ENCODE measurements at places on chromosomes 16 and 17.

- no peak for DNase-seq
These were observed 149.3 kb downstream of the IRF8 start for GRCh38 chr16:86048221-86048620.

DNA sequence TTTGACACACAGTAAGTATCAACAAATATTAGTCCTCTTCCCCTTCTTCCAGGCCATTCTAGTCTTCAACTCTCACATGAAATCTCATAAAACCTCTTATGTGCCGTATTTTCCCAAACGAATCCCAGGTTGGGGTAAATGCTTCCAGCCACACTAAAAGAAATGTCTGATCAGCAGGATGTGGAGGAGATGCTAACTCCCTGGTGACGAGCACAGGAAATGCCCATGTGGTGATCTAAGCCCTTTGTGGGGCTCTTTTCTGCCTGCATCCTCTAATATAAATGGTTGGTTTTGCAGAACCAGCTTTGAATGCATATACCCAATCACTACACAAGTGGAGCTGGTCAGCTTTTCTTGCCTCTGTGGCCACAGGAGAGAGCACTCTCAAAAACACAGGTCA is 498.2 kb upstream of the ERCC4 start:
- DNase-seq: peak; percentile 23

DNA sequence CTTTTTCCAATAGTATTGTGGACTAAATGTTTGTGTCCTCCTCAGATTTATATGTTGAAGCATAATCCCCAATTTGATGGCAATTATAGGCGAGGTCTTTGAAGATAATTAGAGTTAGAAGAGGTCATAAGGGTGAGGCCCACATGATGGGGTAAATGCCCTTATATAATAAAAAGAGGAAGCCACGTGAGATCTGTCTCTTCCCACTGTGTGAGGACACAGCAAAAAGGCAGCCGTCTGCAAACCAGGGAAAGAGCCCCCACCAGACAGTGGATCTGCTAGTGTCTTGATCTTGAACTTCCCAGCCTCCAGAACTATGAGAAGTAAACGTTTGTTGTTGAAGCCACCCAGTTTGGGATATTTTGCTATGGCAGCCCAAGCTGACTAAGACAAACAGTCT is 76.0 kb downstream of the LYRM1 start:
- no peak for DNase-seq

DNA sequence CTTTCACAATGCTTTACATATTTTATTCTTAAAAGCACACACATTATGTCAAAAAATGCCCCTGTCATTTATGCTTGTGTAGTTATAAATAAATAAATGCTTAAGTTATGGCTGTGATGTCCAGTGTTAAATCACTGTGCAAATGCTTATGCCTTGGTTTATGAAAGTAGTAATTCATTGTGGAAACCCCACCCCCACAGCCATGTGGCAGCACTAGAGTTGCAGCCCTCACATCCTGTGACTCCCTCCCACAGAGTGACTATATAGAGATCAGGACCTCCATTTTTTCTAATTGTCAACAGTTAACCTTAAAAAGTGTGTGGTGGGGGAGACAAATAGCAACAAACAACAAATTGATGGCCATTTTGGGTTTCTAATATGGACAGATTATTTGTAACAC is 2.4 kb downstream of the SKAP1 start:
- no peak for DNase-seq
